ENCODE measurements at places on chromosomes 6 and 20. TPM values are rescaled to one million over a fixed set of nuclear protein-coding genes. Genes with fewer than 3 reads are reported as not detected.
A peak's percentile ranks its signal among the peaks of the same experiment; 100 is the strongest.

DNA sequence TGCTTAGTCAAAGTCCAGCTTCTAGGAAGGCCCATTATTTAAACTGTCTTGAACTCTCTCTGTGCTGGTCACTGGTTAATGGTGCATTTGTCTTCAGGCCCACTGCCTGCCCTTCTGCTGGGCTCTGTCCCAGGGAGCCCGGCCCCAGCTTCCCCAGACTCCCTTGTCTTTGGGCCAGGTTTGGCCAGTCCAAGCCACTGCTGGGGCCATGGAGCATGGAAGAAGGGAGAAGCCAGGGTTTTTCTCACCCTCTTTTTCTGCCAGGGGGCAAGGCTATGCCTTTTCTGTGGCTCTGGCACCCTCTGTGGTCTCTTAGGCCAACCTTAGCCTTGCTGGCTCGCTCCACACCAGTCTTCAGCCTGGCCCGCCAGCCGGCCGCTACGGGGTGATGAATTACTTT lies 390.0 kb upstream of the SULF2 start:
- no peak for DNase-seq

DNA sequence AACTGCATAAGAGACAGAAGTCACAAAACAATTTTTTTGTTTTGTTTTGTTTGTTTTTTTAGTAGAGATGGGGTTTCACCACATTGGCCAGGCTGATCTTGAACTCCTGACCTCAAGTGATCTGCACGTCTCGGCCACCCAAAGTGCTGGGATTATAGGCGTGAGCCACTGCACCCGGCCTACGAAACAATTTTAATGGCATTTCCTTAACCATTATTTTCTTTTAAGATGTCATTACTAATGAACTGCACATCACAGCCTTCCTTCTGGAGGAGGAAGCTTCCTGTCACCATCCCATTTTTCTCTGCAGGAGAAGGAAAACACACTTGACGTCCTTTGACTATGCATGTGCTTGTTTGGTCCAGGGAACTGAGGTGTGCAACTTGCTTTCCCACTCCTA lies 125.3 kb upstream of the AKIRIN2 start:
- DNase-seq = peak; percentile 10

DNA sequence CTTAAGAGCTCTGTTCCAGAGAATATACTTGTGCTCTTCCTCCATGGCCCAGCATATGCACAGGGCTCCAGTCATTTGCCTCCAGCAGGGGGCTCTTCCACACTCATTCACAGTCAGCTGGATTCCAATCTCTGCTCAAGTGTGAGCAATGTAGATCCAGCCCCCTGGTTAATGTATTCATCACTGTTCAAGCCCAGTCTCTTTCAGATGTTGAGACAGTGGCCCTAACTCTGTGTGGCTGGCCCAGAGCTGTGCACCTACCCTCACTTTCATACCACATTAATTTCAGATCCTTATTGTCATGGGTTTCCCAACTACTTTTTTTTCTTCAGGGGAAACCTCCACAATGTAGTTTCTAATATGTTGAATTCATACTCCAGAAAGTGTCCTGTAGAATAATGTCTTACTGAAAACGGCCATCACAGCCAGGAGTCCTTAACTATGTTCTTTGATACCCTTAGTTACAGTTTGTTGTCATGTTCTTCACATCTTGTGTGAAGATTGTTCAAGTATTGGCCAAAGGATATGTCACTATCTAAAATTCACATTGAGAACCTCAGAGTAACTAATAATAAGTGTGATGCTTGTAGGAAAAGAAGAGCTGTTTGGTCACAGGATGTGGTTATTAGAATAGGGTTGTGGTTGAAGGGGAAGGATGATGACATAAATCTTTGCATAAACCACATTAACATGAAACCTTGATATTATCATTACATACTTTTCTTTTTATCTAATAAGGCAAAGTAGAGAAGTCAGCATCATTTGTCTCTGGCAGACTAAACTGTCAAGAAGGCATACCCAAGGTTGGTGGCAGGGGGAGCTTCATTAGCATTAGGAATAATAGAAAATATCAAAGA lies 14.4 kb upstream of the HLA-DQA1 start:
- peak; percentile 38 for DNase-seq

PPP1R11 gene
- 68.7 TPM for total RNA-seq

DNA sequence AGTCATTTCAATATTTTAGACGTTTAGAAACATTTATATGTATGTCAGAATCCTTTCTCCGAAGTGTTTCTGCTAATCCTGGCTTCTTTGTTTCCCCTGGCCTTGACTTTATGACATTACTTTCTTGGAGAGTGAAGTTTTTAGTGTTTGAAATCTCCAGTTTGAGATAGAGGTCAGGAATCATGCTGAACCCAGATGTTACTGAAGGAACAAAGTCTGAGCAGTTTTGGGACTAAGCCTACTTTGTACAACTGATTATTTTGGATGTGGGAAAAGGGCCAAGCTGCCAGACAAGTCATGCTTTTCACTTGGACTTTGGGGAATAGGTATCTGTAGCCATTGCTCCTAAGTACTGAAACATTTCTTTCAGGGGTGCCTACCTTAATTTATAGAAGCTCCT lies 2.3 kb downstream of the RNF144B start:
- DNase-seq = no peak

SIGLEC1 gene
- total RNA-seq = not detected

TPBG gene
- total RNA-seq = 20.3 TPM

CST2 gene
- total RNA-seq = not detected

- no peak for DNase-seq
These were observed 147.8 kb downstream of the PHACTR3 start for GRCh38 chr20:59752101-59752586.

- DNase-seq = no peak
These were observed 16.4 kb downstream of the SOX4 start for GRCh38 chr6:21609881-21610329.

GRCh38 chr20:50543326-50543725 lies 33.1 kb downstream of the PTPN1 start:
- DNase-seq = no peak

DNA sequence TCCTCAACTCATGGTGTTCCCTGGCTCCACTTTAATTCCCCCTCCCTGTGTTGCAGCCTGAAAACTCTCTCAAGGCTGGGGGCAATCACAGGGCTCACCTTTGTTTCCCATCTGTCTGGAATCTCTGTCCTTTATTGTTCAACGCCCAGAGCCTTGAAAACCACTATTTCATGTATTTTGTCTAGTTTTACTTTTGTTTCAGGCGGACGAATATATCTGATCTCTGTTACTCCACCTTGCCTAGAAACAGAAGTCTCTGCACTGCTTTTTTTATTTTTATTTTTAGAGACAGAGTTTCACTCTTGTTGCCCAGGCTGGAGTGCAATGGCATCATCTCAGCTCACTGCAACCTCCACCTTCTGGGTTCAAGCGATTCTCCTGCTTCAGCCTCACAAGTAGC lies 27.6 kb downstream of the PLAGL2 start:
- no peak for DNase-seq

GRCh38 chr20:63538204-63539091 lies 1.3 kb upstream of the PTK6 start:
- no peak for DNase-seq

DNA sequence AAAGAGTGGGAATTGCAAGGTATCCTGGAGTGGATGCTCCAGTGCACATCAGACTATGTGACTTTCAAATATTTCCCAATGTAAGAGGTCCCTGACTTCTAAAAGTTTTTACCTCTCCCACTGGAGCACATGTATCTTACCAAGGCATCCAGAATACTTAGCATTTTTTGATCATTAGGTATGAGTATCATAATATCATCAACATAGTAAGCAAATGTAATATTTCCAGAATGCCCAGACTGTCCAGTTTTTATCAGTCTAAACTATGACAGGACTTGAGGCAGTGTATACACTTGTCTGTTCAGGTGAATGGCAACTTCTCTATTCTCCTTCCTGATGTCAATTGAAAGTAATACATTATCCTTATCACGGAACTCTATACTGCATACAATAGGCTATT lies 924.6 kb upstream of the GJE1 start:
- DNase-seq = no peak

MCHR2 gene
- total RNA-seq = not detected

DNA sequence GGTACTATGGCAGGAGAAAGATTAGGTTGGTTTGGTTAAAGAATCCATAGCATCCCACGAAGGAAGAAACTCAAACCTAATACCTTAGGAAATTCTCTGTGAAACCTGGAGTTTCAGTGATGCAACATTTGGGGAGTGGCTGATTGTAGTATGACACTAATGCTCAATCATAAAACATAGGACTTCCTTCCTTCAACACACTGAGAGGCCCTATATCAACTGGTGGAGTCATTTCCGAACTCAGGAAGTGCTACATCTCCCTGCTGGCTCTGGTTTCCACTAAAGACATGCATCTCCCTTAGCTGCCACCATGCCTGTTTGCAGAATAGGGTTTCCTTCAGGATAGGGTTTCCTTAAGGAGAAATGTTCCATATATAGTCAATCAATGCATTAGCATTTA lies 5.2 kb upstream of the MANEA start:
- no peak for DNase-seq

- DNase-seq = no peak
These were observed 250.8 kb downstream of the SOX4 start for GRCh38 chr6:21844120-21844917.

VIP gene
- total RNA-seq = not detected

DNA sequence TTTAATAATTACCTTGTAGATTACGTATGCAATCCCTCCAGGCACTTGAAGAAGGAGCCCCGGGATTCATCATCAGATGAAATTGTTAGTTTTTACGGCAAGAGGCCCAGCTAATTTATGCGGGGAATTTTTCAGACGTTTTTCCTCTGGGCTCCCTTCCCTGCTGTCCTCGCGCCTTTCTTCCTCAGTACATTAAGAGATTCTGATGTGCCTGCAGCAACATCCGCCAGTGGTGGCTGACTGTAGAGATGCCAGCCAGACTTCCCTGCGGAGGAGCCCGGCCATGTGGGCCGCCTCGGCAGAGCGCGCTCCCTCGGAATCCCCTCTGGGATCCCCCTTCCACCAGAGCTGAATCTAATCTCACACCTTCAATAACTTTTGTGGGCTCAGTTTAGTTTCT lies 46.4 kb upstream of the POU3F2 start:
- no peak for DNase-seq

GRCh38 chr20:56762401-56762800 lies 133.3 kb downstream of the TFAP2C start:
- no peak for DNase-seq

DNA sequence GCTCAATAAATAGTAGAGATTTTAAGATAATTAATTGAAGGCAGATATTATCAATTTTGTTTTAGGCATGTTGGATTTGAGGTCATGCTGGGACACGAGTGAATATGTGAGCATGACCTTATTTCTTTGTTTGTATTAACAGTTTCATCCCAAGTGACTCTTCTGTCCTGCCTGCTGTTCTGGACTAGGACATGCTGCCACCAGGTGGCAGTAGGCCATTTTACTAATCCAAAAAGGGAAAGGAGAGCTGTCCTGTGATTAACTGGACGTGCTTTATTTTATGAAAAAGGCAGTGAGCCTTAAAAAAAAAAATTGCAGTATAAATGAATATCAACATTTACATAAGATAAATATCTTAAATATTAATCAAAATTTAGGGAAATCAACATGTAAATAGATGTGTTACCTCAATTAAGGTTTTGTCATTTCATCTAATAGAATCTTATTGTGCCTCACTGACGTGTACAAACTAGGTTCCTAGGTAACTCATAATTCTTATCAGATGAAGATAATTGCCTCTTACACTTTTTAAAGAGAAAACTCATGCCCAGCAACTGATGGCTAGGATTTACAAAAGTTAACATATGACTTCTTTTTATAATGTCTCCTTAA lies 49.8 kb downstream of the FRK start:
- DNase-seq = peak; percentile 45

HLA-G gene
- not detected for total RNA-seq

CNBD2 gene
- not detected for total RNA-seq

DNA sequence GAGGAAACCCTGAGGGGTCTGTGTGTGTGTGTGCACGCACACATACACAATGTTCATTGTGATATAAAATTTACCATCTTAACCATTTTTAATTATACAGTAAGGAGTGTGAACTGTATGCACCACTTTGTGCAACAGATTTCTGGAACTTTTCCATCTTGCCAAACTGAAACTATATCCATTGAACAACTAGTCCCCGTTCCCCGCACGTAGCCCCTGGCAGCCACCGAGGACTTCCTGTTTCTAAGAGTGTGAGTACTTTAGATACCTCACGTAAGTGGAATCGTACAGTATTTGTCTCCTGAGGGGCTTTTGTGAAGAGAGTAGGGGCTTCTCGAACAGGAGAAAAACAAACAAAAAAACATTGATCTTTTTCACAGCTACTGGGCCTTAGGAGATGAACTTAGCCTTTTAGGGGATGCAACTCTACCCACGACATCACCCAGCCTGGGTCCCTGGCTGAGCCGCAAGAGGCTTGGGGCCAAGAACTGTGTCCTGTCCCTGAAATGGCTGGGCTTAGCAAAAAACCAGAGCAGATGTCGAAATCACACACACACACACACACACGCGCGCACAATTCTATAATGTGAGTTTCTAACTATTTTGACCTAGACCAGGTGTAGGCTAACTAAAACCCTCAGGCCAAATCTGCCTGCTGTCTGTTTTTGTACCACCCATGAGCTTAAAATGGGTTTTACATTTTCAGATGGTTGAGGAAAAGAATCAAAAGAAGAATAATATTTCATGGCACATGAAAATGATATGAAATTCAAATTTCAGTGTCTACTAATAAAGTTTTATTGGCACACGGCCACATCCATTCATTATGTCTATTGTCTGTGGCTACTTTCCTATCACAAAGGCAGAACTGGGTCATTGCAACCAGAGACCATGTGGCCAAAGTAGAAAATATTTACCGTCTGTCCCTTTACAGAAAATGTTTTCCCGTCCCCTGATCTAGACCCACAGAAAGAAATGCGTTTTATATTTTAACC lies 144.2 kb downstream of the EYA2 start:
- no peak for DNase-seq

GCNT2 gene
- total RNA-seq = 6.8 TPM

WFDC10B gene
- not detected for total RNA-seq

DHX35 gene
- total RNA-seq = 13.4 TPM

DNA sequence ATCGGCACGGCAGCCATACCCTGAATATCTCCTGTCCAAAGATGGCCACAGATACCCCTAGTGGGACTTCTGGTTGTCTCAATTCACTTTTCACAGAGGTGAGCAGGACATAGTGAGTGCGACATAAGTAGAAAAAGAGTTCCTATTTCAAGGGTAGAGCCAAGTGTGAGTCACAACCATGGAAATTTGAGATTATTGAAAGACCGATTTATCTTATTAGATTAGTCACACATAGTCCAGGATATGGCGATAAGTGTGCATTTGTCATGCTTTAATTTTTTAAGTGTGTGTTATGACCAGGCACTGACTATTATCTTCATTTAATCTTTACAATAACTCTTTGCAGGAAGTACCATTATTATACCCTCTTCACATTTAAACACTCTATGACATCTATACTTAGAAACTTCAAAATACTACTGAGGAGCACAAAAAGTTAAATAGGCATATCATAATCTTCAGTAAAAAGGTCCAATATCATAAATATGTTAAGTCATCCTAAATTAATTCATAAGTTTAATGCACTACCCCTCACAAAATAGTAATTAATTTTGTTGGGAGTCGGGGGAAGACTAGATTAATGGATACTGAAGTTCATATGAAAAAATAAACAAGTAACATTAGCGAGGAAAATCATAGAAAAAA lies 13.4 kb upstream of the TNFAIP3 start:
- DNase-seq = no peak
